ENCODE measurements at places on chromosomes 4 and X. TPM values are rescaled to one million over a fixed set of nuclear protein-coding genes. Genes with fewer than 3 reads are reported as not detected.

Gene TMPRSS11B
- total RNA-seq = not detected

Gene RNF212
- total RNA-seq = 2.0 TPM

Gene RS1
- total RNA-seq = not detected

Gene FAM9B
- total RNA-seq = not detected

Gene CXCL5
- not detected for total RNA-seq

Gene BCORL1
- total RNA-seq = 14.3 TPM

Gene IQCM
- not detected for total RNA-seq

Gene PHOX2B
- total RNA-seq = 10.3 TPM

Gene TEX13B
- total RNA-seq = not detected

Gene VCX3A
- not detected for total RNA-seq

Gene FAM53A
- total RNA-seq = 0.64 TPM

Gene GPRASP2
- 58.9 TPM for total RNA-seq

Gene PTCHD1
- total RNA-seq = 1.7 TPM

DNA sequence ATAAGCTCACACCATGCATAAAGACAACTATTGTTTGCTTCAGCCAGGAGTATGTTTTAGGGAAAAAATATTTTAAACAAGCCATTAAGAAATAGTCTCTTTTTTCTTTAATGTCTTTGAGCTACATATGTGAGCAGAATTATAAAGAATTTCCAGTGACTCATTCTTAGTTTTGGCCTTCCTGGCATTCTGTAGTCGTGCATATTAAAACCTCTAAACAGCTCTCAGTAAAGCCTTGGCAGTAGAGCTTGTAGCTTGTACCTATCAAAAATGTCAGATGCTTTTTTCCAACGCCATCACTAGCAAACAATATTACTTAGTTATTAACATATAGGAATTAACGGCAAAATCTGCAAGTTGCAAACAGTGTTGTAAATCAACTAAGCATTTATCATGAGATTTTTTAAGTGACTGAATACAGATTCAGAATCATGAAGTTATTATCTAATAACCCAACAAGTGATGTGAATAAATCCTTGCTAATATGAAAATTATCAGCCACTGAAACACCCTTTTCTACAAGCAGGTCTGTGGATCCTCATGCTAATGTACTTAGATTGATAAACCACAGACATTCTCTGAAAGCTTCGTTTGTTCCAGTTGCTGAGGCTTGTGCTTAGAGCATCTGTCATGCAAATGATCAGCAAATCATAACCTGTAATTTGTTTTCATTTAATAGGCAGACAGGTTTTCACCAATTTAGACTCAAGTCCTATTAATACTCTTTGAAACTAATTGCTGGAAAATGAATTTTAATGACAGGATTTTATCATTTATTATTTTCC, 412.0 kb upstream of the ATOH1 start:
- DNase-seq = no peak

DNA sequence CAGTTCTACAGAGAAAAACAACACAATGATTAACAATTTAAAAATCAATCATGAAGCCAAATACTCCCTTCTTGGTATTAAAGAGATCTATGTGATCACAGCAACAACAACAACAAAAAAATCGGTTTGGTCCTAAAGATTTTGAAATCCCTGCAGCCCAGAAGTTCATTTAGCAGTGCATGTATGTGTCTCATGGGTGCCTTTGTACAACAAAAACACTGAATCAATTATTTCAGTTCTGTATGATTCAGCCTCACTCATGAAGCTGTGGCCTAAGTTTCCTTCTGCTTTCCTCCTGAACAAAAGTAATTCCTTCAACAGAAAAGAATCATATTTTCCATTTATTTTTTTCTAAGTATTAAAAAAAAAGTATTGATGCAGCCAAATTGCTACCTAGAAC, 393.4 kb upstream of the NDST3 start:
- DNase-seq = no peak

DNA sequence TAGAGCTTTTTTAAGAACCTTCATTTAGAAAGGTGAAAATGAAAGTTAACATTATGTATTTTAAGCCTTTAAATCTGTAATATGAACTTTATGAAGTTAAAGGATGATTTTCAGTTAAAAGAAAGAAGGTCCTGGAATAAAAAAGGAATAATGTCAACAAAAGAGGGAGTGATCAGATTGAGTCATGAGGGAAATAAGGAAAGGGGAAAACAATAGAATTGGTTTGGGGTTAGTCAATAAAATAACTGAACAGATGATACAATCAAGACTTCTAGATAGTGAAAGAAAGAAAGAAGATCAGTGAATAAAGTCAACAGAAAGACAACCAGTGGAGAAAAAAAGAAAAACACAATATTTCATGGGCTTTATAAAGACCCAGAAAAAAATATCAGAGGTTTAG, 291.6 kb upstream of the ARSJ start:
- no peak for DNase-seq

DNA sequence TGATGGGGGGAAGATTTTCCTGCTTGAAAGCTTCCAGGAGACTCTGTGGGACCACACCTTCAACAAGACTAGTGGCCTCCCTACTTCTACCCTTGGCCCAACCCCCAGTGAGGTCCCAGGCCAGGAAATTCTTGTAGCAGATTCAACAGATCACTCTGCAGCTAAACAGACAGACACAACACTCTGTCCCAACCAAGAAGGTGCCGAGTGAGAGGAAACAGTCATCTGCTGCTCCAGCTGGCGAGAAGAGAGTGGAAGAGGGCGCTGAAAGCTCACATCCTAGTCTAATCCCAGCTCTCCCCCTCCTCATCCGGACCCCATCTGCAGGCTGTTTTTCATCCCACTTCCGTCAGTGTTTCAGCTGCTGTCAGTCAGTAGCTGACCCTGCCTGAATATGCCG, 63.4 kb downstream of the CHRDL1 start:
- DNase-seq = no peak

GRCh38 chrX:26352891-26353430, 137.0 kb downstream of the MAGEB5 start:
- no peak for DNase-seq

GRCh38 chr4:123740236-123740635, 343.6 kb downstream of the SPRY1 start:
- no peak for DNase-seq

DNA sequence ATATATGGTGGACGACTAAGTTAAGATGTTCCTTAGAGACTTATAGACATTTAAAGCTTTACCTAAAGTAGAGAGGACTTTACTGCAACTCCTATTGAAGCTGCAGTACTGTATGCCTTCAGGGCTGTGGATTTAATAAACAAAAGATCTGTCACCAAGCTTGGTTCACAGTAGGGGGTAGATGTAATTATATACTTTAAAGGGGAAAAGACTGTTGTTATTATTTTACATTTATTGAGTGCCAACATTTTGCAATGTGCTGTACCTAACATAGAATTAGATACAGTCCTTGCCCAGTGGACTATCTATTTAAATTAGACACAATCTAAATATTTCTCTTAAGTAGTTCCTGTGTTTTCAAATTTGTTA, 67.2 kb downstream of the SLIT2 start:
- no peak for DNase-seq

- no peak for DNase-seq
These were observed 2.6 kb downstream of the UVSSA start for GRCh38 chr4:1349359-1350168.

DNA sequence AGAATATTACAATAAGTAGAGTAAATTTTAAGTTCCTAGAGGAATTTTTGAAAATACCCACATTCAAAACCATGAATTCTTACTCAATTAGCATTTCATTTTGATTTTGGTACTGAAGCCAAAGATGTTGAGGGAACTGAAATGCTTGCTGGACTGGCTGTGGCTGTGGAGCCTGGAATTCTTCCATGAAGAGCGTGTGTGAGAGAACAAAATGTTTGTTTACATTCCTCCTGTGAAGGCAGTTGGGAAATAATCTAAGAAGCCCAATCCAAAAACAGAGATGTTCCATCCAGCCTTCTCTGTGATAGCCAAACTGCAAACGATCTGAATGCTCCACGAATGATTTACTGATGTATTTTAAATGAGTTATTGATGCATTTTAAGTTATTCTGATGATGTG, 3.8 kb upstream of the ADH1B start:
- peak; percentile 26 for DNase-seq

GRCh38 chr4:183424109-183424744, 20.2 kb upstream of the CDKN2AIP start:
- DNase-seq = no peak

- no peak for DNase-seq
These were observed 1.4 kb downstream of the MAEA start for GRCh38 chr4:1291091-1291490.

DNA sequence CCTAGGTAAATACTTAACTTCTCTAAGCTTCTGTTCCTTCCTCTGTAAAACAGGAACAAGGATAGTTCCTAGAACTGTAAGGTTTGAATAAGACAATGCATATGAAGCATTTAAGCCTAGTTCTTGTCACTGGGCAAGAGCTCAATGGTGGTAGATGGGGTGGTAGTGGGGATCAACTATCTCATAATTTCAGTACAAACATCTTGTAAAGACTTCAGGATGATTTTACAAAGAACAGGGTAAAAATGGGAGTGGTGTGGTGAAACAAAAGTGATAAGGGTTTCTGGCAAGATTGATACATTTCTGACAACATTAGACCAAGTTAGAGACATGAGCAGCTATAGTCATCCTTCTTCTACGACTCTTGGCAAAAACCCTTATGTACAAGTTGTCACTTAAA, 137.8 kb downstream of the SCFD2 start:
- DNase-seq = no peak

DNA sequence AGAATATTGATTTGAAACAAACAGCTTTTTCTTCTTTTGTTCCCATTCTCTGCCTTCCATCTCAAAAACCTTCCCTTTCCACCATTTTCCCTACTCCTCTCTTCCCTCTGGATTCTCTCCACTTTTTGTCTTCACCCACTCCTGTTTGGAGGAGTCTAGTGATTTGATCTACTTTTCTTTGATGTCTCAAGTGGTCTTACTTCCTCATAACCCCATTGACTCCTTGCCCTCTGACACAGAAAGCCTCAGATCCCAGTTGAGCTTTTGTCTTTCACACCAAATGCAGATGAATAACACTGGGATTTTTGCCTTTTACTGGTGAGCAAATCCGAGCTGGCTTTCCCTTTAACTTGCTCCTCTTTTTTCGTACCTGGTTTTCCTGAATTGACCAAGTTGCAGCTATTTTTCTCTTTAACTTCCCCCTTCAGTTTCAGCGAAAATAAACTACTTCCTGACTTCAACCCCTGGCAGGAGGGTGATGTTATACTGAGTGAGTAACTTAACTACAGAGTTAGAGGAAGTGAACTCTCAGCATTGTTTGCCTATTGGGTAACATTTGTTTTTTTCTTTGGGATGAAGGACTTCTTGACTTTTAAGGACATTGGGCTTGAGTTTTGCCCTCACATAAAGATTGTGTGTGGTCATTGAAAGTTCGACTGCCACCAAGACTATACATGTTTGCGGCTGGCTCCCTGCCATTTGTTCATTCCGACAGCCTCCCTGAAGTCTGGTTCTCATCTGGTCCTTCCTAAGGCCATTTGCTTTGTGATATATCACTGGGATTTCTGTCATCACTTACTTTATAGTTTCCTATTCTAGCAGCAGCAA, 392.8 kb upstream of the NR3C2 start:
- no peak for DNase-seq

- no peak for DNase-seq
These were observed 27.4 kb upstream of the SOD3 start for GRCh38 chr4:24768006-24768405.

- no peak for DNase-seq
These were observed 127.9 kb downstream of the SHROOM3 start for GRCh38 chr4:76562836-76563453.

DNA sequence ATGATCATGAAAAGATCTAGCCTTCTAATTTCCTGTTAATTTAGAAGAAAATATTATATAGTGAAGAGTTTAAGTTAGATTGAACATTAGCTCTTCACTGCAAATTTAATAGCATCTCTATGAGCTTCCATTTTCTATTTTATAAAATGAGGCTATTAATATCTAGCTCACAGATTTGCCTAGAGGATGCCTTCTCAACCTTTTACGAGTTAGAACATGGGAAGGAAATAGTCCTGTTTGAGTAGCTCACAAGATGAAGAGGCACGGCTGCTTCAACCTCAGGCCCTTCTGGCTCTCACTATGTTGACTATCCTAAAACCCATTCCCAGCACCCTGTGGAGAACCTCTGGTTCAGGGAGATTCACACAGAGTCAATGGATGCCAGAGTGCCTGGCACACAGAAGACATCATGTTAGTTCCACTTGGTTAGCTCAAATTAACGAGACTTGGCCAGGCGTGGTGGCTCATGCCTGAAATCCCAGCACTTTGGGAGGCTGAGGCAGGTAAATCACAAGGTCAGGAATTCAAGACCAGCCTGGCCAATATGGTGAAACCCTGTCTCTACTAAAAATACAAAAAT, 97.9 kb upstream of the GUCY1A1 start:
- no peak for DNase-seq

GRCh38 chrX:128992107-128992971, 531.0 kb downstream of the SMARCA1 start:
- no peak for DNase-seq
